ENCODE measurements at places on chromosomes 5 and 9.

GRCh38 chr5:74613283-74613682 lies 27.2 kb downstream of the ENC1 start:
- no peak for DNase-seq

GRCh38 chr5:136086783-136087566 lies 45.7 kb upstream of the SMAD5 start:
- no peak for DNase-seq

- DNase-seq: no peak
Measured at GRCh38 chr5:102153003-102153759, 142.9 kb downstream of the SLCO4C1 start.

DNA sequence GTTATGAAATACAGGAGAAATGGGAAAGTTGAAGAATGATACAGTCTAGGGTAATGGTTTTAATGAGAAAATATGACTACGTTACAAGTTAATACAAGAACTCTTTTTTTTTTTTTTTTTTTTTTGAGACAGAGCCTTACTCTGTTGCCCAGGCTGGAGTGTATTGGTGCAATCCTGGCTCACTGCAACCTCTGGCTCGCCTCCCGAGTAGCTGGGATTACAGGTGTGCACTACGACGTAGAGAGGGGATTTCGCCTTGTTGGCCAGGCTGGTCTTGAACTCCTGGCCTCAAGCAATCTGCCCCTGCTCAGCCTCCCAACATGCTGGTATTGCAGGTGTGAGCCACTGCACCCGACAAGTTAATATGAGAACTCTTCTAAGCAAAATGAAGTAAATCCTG lies 77.1 kb upstream of the SELENOP start:
- no peak for DNase-seq

DNA sequence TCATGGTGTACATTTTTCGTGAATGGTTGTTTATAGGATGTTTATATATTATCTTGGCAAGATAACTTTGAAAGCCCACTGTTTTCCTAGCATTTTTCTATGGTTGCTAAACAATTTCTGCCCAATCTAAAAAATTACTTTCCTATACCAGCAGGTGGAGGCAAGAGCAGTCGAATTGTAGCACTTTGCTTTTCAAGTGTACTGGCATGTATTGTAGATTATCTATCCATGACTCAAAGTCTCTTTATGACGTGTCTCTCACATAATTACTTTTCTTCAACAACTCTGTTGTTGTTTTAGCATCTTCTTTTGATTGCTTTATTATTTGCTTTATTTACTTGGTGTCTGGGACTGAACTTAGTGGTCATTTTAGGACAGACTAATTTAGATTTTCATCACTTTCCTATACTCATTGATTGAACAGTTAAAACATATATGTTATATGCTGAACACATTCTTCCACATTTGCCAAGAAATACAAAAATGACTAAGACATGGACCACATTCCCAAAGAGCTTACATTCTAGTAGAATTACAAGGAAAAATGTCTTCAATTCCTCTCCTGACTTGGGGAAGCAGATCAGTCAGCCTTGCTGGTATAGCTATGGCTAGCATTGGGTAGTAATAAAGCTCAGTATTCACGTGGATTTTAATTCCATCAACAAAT lies 20.7 kb downstream of the NLN start:
- DNase-seq: no peak

DNA sequence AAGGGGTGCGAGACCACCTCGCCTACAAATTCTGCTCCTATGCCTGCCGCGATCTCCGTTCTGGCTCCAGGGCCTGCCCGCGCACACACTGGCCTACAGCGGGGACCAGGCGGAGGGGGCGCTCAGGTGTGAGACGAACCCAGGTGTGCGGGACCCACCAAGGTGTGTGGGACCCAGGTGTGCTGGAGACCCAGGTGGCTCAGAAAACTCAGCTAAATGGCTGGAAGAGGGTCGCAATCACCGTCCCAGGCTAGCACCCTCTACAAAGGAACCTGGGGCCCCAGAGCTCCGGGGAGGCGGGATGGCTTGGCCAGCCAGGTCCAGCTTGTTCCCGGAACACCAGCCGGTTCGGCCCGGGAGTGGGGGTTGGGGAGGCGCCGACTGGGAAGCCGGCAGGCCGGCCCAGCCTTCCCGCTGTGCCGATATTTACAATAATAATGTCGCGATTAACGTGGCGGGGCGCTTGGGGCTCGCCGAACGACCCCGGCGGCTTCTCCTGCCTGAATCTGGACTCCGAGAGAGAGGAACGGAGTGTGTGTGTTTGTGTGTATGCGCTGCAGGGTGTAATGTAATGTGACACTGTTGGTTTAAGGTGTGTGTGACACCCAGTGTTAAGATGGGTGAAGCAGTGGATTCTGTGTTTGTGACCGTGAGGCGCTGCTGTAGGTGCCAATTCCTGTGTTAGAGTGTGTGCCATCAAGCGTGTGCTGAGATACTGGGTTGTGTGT lies 1.4 kb downstream of the PCDH1 start:
- no peak for DNase-seq

DNA sequence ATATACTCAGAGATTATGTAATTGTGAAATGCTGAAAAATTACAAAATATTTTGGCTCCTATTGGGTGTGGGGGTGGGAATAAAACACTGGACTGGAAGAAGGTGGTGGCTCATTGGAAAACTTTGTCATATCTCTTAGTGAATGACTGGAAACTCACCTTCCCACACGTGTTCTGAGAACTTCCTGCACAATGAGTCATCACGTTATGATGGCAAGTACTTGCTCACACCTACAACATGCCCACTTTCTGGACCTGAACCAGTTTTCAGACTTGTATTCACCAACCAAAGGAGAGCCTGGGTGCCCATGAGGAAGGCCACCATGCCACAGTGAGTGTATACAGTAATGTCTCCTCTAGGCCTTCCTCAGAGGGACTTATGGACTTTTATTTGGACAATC lies 294.8 kb downstream of the ASTN2 start:
- DNase-seq: no peak

- no peak for DNase-seq
Measured at GRCh38 chr5:67770431-67771025, 445.0 kb upstream of the PIK3R1 start.

DNA sequence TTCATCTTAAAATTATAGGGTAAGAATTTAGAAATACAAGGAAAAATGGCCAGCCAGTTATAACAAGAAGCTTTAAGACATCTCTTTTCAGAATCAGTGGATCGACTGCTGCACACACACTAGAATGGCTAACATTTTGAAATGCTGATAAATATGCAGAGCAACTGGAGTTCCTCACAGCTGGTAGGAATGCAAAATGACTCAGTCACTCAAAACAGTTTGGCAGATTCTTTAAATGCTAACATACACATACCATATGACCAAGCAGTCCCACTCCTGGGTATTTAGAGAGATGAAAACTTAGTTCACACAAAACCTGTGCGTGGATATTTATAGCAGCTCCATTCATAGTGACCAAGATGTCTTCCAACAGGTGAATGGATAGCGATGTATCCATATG lies 23.2 kb upstream of the PSAT1 start:
- DNase-seq: no peak

DNA sequence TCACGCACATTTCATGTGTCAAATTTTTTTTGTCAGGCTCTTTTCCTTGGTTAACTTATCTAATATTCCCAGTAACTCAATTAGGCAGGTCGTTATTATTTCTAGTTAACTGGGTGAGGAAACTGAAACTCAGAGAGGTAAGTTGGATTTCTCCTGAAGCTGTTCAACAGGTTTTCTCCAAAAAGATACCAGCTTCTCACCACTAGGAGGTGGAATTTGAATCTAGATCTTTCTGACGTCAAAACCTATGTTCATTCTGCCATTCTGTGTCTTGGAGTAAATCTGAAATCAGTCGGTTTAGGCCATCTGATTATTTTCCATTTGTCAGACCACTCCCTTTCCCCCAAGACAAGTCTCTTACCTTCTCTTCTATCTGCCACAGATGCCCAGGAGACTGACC lies 572.9 kb downstream of the ACTL7B start:
- DNase-seq: no peak

GRCh38 chr5:148290271-148291195 lies 21.7 kb upstream of the SPINK7 start:
- DNase-seq: no peak

DNA sequence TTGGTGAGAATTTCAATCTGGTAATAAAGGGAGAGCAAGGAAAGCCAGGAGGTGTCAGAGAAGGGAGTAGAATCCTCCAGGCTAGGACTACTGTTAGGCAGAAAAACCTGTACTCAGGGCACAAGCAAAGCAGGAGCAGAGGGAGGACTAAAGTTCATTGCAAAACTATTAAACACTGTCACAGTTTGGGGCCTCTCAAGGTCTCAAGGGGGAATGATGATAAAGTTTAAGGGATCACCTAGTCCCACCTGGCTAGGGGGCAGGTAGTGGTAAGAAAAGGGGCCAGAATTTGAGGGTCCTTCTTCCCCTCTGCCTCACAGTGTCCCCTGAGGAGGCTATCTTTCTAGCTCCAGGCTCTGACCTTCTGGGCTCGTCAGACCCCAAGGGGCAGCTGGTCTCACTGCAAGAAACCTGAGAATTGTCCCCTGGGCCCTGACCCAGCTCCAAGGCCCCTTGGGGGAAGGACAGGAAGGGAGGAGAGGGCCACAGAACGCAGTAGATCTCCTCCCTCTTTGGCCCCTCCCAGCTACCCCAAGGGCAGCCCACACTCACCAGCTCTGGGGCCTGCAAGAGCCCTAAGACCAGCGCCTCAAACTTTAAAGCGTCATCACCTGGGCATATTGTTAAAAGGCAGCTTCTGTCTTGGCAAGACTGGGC lies 974 bp downstream of the CCDC69 start:
- no peak for DNase-seq
